ENCODE measurements at places on chromosomes 7 and 10.

DNA sequence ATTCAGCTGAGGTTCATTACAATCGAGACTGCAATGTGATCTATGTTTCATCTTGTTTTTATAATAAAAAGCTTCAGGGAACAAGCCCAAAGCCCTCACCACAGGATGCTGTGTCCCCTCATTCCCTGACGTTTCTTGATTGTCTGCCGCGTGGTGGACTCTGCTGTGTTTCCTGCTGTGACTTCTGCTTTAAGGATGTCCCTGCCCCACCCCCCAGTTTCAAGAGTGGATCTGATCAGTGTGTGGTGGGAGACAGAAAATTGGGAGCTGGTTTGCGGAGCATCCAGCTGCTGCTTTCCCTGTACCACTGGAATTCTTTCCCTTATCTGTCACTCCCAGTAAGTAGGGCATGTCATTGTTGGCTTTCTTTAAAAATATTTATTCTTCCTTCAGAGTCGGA is 86.2 kb downstream of the CREM start:
- no peak for DNase-seq

DNA sequence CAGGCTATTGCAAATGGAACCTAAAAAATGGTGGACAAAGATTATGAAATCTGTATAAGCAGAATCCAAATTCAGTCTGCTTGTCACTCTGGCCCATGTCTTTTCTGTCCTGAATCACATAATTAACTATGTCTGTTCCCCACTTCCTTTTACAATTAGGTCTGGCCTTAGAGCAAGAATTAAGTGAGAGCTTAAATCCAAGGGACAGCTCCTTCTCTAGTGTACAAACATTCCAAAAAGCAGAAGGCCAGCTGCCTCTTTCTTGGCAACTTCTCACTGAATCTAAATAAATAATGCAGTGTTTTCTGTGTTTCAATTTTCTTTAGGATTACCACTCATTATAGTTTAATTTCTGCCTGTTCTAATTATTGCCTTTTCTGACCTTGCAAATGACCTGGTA is 39.3 kb upstream of the NEBL start:
- DNase-seq = no peak

- no peak for DNase-seq
Observed at GRCh38 chr10:13669182-13669855, 82.6 kb downstream of the PRPF18 start.

- no peak for DNase-seq
Observed at GRCh38 chr10:76903387-76903945, 734.1 kb downstream of the KCNMA1 start.

- DNase-seq = no peak
Observed at GRCh38 chr10:120969219-120969645, 118.1 kb downstream of the WDR11 start.

GRCh38 chr7:1885465-1886226 is 215.6 kb downstream of the ELFN1 start:
- DNase-seq = no peak

GRCh38 chr10:62554632-62555199 is 180.5 kb downstream of the ZNF365 start:
- DNase-seq = no peak

Measured in stimulated activated CD8-positive, alpha-beta memory T cell treated with anti-CD3 and anti-CD28 coated beads, Interleukin-4, amount 100 ng/mL, for 48 hours (primary cell).